ENCODE measurements at places on chromosomes 11 and 22. TPM values are rescaled to one million over a fixed set of nuclear protein-coding genes. Genes with fewer than 3 reads are reported as not detected.

The GDPD4 gene
- not detected for polyA plus RNA-seq

The CDCA5 gene
- 14.3 TPM for polyA plus RNA-seq

The ZDHHC8 gene
- 37.3 TPM for polyA plus RNA-seq

DNA sequence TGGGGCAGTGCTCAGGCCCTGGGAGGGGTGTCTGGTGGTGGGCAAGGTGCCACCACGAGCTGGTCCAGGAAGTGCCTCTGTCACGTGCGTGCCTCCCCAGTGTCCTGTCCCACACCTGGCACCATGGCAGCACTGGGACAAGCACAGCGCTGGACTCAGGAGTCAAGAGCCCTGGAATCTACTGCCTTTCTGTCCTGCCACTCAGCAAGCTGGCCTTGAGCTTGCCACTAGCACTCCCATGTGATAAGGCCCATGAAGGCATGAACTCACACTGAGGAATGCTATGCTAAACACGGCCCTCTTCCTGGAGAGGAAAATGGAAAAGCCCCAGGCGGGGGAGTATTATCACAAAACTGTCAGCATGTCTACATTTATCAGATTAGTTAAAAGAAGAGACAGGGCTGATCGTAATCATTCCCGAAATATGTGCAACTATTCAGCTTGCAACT is 50.7 kb upstream of the SLC35C1 start:
- DNase-seq, result no peak

DNA sequence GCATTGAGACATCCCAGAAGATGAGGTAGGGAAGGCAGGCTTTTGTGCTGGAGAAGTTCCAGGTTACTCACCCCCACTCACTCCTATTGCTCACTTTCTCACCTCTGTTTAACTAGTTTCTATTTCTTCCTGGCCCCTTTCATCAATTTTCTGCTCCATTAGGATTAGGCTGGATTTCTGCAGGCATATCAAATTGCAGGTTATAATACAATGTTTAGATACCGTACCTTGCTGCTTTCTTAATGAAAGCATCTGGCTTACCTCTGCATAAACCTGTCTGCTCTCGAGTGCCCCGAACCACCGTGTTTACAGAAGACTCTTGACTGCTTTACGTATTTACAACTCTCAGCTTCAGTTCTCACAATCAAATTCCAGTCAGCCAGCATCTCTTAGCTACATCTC is 173.7 kb downstream of the ADAMTS15 start:
- DNase-seq, result no peak

- peak; percentile 21 for DNase-seq
Measured at GRCh38 chr11:29432719-29433325, 584.0 kb downstream of the KCNA4 start.

- no peak for DNase-seq
Measured at GRCh38 chr11:84381666-84382065, 1095.5 kb upstream of the CCDC90B start.

- peak; percentile 16 for DNase-seq
Measured at GRCh38 chr11:94641167-94641761, 74.1 kb downstream of the PIWIL4 start.
